ENCODE measurements at places on chromosomes 4 and X.

DNA sequence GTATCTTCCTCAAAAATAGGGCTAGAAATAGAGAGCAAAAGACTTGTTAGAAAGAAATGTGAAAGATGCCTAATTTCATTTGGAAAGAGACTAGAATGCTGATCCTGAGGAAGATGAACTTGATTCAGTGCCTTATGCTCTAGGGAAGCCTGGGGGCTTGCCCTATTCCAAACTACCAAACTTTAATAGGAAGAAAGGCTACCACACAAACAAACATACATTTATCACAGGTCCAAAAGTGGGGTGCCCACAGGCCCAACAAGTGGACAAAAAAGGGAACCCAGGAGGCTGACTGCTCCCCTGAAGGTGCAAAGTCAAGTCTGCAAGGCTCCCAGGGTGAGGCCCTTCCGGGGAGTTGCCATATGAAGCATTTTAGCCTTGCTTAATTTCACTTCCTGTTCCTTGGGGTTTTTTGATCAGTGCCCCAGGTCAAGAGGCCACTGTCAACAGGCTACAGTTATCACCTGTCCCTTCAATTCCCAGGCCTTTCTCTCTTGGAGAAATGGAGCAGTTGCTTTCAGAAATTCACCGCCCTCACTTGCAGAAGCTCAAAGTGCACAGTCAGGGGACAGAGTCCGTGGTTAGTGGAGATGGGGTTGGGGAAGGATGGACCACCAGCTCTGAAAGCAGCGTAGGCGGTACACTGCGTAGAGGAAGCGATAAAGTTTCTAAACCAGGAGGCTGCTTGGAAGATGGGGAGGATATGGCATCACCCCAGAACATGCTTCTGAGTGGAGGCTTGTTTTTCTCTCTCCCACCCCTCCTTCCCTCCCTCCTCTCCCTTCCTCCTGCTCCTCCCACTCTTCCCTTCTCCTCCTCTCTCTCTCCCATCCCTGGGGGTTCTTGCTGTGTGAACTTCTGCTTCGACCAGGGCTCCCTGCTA is 36.4 kb downstream of the TMEM154 start:
- H3K27ac ChIP-seq = no peak overlapping the region
- DNase-seq = no peak
- H3K4me1 ChIP-seq = peaks cover 5% of the 10 kb centered on the region
- no peak overlapping the region for H3K4me3 ChIP-seq
- H3K27me3 ChIP-seq = no peaks in the 10 kb centered on the region

DNA sequence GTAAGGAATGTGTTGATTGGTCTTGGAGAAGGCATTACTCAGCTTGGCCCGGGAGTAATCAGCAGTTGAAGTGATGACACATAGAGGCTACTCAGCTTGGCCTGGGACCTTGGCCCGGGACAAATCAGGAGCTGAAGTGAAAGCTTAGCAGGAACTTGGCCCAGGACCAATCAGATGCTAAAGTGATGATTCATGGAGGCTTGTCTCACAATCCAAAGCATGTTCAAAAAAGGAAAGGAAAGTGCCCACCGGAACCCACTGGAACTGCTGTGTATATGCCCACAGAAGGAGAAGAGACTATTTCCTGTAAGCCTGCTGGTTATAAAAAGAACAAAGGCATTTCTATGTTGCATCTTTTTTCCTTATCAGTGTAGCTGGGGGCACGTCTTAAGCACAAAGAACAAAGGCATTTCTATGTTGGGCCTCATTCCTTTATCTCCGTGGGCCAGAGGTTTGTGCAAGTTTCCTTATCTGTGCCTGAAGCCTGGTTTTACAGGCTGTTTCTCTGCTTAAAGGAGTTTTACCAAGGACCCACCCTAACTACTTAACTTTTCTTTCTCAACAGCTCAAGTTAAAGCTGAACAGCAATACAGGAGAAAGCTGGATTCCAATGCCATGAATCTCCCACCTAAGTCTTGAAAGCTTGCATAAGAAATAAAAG is 1176.7 kb downstream of the NLGN4X start:
- no peaks in the 10 kb centered on the region for H3K27me3 ChIP-seq
- no peak overlapping the region for H3K4me3 ChIP-seq
- H3K27ac ChIP-seq = no peak overlapping the region
- H3K4me1 ChIP-seq = no peaks in the 10 kb centered on the region
- DNase-seq = peak; percentile 26
- no peaks in the 10 kb centered on the region for H3K36me3 ChIP-seq

- no peak overlapping the region for H3K4me3 ChIP-seq
- H3K27me3 ChIP-seq = no peaks in the 10 kb centered on the region
- no peak overlapping the region for H3K27ac ChIP-seq
- H3K36me3 ChIP-seq = no peaks in the 10 kb centered on the region
These were observed 108.7 kb upstream of the PAK3 start for GRCh38 chrX:110987292-110987691.

- H3K4me3 ChIP-seq = no peak overlapping the region
- H3K27me3 ChIP-seq = no peaks in the 10 kb centered on the region
- H3K27ac ChIP-seq = no peak overlapping the region
- no peaks in the 10 kb centered on the region for H3K36me3 ChIP-seq
These were observed 59.0 kb downstream of the EVC start for GRCh38 chr4:5770051-5770450.
